ELR (cell line): ENCODE measurements at places on chromosomes 2 and 18.

DNA sequence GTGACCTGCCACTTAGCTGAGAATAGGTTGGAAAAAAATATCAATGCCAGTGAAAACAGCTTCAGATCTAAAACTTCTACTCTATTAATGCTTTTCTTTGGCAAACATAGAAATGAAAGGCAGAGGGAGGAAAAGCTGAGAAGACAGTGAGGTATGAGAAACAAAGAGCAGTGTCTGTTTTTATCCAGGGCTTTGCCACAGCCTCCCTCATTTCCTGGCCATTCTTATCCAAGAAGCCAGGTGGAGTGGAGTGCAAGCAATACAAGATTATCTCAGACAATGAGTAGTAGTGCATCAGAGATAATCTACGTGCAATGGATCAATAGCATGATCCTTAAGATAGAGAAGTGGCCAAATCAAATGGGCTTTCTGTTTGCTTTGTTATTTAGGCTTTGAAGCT is 808.7 kb upstream of the PIK3C3 start:
- no peak for DNase-seq

DNA sequence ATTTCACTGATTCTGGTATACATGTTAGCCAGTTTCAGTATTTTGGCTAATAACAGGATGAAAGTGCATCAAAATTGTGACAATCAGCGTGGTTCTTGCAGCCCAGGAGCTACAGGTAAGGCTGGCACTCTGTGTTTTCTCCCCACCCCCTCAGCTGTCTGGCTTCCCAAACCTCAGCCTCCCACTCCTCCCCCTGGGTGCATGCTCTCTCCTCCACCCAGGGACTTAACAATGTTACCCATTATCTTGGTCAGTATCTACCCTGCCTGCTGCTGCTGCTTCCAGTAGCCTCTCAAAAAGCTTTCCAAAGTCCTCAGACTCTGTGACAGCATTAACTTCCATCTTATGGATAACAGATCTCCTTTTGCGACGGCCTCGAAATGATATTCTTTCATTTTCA is 41.0 kb downstream of the TRABD2A start:
- no peak for DNase-seq

GRCh38 chr2:121128741-121129659 is 156.0 kb downstream of the TFCP2L1 start:
- peak; percentile 31 for DNase-seq

GRCh38 chr2:50125246-50125645 is 906.7 kb downstream of the NRXN1 start:
- no peak for DNase-seq

GRCh38 chr2:66595556-66595955 is 160.6 kb downstream of the MEIS1 start:
- no peak for DNase-seq

- no peak for DNase-seq
Measured at GRCh38 chr2:55114597-55114996, 64.3 kb upstream of the RTN4 start.

DNA sequence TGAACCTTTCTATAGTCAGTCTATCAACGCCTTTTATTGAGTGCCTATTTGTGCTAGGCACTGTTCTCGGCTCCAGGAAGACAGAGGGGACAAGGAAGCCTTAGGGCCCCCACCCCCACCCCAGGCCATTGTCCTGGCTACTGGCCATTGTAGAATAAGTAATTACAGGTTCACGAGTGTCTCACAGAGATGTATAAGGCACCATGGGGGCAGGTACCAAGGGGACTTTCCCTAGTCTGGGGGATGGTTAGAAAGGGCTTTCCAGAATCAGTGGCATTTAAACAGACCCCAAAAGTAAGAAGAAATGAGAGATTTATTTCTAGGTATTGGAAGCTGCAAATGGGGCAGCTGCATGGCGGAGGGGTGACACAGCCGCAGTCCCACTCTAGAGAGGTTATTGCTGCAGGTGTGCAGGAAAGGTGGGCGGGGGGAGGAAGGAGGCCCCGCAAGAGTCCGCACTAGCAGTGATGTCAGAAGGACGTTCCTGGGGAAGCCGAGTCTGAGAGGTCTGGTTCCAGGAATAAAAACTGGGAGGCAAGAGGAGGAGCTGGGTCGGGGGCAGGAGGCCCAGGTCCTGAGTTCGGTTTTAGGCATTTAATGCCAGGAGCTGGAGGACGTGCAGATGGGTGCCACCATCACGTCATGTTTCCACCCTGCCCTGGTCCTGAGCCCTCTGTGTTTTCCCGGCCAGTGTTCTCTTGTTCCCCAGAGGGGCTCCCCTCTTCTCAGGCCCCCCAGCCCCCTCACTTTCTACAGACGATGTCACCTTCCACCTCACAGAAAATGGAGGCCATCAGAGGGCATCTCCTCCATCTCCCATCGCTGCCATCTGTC is 30.5 kb downstream of the FOSL2 start:
- no peak for DNase-seq

DNA sequence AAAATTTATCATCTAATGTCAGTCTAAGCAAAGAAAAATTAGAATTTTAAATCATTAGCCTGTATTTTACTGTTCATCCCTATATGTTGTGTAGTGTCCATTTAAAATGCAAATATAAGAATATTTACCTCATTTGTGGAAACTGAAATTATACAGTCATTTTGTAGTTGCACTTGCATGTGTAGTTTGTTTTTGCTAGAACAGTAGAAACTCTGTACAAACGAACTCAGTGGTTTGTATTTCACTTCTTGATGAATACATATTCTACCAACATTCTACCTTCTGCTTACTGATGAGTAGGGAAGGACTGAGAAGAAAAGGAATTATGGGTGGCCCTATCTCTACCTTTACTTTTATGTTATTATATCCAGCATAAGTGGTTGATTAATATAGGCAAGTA is 29.7 kb downstream of the BMPR2 start:
- DNase-seq = no peak

DNA sequence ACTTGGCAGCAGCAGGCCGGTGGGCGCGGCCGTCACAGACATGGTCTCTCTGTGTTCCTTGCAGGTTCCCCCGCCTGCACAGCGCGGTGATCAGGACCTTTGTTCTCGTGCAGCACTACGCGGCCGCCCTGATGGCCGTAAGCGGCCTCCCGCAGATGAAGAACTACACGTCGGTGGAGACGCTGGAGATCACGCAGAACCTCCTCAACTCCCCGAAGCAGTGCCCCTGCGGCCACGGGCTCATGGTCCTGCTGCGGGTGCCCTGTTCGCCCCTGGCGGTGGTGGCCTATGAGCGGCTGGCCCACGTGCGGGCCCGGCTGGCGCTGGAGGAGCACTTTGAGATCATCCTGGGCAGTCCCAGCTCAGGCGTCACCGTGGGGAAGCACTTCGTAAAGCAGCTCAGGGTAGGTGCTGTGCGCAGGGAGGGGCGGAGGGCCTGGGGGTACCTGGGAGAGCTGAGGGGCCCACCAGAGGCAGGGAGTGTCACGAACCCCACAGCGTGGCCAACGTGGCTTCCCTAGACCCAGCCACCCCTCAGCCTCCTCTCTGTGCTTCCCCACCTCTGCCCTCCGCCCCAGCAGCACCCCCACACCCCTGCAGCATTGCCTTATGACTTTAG is 59.3 kb downstream of the NTSR2 start:
- DNase-seq = no peak

GRCh38 chr2:120441744-120442471 is 96.0 kb downstream of the INHBB start:
- DNase-seq = no peak

GRCh38 chr2:65979446-65979845 is 455.5 kb upstream of the MEIS1 start:
- DNase-seq = no peak

GRCh38 chr2:939936-940601 is 10.6 kb upstream of the SNTG2 start:
- peak; percentile 19 for DNase-seq

DNA sequence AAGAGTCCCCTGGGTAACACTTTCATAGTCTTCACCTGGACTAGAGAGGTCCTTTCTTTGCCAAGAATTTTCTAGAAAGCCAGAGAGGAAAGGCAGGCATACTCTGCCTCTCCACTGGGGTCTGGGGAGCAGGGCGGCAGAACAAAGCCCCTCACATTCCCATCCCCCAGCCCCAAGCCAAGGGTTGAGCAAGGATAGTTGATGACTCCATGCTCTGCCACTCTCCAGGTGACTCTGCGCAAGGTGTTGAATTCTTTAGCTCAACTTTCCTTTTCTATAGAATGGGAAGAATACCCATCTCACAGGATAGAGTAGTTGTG is 2.9 kb upstream of the GDF7 start:
- no peak for DNase-seq

GRCh38 chr2:158484892-158485556 is 28.3 kb downstream of the PKP4 start:
- DNase-seq = no peak
